Spinal cord (tissue), 10 donors: ENCODE measurements at places on chromosomes 5 and 9.

DNA sequence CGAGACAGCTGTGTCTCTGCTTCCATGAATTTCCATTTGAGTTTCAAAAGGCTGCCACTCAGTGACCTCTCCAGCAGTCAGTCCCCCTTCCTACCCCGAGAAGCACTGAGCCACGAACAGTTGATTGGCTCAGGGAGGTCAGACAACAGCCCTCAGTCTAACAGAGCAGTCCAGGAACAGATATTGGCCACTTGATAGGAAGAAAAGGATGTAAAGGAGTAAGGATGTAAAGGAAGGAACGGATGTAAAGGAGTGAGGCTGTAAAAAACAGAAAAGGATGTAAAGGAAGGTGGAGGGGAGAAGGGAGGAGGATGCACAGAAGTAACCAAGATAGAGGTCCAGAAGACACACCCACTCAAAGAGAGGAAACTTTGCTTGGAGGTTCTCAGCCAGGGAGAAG lies 3.2 kb upstream of the NR4A3 start:
- DNase-seq = no peak

- no peak for DNase-seq
Observed at GRCh38 chr5:6222121-6222520, 156.2 kb downstream of the MED10 start.

DNA sequence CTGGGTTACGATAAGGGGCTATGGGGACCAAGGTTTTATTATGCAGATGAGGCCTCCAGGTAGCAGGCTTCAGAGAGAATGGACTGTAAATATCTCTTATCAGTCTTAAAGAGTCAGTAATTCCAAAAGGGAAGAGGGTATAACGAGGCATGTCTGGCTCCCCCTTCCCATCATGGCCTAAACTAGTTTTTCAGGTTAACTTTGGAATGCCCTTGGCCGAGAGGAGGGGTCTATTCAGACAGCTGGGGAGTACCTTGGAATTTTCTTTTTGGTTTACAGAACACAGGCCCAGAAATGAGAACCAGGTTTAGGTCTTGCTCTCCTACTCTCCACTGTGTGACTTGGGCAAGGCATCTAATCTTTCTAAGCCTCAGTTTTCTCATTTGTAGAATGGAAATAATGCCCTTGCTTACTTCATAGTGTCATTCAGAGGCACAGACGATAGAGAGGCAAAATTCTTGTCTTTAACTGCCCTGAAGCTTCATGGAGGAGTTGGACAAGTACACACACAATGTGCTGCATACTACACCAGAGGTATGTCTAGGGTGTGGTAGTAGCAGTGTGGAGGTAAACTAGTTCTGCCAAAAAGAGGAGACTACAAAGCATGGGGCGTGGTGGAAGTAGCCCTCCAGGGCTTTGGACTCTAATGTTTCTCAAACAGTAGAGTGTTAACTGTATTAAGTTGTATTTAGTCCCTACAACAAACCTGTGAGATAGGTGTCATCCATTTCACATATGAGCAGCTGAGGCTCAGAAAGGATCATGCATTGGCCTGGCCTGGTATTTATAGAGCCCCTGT lies 45.5 kb downstream of the IRF1 start:
- no peak for DNase-seq

- no peak for DNase-seq
Observed at GRCh38 chr9:92633614-92634278, 36.2 kb downstream of the IPPK start.

GRCh38 chr5:14547666-14548065 lies 33.9 kb upstream of the OTULINL start:
- no peak for DNase-seq

DNA sequence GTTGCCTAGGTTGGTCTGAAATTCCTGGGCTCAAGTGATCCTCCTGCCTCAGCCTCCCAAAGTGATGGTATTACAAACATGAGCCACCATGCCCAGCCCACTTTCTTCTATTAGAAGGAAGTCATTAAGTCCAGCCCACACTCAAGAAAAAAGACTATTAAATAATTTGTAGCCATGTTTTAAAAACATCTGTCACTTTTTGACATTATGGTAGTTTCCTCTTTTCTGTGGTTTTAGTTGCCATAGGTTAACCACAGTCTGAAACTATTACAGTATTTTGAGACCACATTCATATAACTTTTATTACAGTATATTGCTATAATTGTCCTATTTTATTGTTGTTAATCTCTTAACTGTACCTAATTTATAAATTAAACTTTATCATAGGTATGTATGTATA lies 31.9 kb upstream of the C5orf24 start:
- no peak for DNase-seq

DNA sequence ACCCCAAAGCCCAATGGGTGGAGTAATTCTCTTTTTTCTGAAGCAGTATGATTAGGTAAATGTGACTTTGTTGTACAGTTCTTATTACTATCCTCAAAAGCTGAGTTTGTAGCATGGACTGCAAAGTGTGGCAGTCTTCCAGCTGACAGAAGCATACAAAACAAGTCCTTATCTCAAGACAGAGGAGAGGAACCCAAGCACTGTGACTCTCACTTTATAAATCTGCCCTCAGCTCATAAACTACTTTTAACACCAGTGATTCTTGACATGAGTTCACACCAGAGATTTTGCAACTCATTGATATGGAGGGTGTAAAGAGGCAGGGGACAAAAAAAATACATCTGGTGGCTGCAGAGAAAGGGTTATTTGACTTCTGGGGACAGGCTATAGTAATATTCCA lies 251.6 kb downstream of the NTRK2 start:
- DNase-seq = no peak

DNA sequence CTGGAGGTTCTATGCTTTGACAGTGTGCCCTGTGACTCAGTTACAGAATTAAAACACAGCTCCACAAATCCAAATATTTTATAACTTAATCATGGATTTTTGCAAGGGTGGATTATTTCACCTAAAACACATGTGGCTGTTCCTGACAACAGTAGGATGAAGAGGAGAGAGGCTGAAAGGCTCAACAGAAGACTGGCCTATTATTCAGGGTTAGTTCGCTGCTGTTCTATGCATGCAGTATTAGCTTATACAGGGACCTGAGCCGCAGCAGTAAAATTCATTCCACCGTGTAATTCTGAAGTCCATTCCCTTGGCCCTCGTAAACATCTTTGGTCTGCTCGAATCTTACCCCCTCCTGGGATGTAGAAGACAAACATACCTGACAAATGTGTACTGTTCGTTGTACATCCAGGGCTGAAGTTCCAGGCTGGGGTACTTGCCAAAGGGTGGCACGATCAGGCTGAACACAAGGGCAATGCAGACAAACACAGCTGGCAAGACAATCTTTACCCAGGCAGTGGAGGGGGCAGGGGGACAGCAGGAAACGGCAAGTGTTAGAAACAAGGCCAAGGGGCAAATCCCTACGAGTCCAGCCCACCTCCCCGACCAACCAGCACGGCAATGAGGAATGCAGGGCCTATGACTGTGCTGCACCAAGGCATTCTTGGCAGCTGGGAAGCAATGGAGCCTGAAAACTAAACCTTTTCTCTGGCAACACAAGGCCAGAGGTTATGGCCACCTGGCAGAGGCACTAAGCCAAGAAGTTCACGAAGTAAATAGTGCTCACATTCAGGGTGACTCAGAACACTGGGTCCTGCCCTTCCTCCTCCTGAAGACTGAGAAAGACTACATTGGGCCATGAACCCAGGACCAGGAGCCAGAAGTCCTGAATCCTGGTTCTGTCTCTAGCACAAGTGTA lies 46.8 kb downstream of the NIPSNAP3B start:
- no peak for DNase-seq

DNA sequence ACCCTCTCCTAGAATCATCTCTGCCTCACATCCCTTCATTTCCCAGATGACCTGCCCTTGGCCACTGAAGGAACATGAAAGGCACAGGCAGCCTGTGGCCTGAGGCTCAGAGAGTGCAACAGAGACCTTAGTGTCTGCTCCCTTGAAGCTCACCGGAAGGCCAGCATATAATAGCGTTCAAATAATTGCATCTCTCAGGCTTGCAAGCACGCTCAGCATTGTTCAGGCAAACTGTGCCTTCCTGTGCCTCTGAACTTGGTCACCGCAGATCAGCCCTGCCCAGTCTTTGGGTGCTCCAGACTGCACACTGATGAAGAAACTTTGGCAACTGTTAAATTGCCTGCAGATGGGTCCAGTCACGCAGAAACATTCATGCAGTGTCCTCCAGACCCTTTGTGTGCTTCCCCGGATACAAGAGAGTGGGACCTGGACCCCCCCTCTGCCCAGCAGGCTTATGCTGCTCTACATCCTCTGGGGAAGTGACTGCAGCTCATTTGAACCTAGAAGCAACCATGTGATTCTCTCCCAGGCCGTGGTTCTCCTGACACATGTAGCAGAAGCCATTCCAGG lies 216.0 kb upstream of the ANKRD55 start:
- peak; percentile 31 for DNase-seq

DNA sequence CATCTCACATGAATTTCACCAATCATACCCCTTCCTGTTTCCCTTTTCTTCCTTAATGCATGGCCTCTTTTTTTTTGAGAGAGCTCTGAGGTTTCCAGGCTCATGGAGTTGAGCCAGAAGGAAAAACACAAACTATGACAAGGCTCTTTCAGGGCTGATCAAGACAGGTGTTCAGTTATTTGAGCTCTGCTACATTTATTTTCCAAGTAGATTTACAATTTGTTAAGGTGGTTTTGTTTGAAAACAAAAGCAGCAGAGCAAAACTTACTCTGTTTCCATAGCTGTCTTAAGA lies 62.4 kb upstream of the IL7R start:
- DNase-seq = no peak

DNA sequence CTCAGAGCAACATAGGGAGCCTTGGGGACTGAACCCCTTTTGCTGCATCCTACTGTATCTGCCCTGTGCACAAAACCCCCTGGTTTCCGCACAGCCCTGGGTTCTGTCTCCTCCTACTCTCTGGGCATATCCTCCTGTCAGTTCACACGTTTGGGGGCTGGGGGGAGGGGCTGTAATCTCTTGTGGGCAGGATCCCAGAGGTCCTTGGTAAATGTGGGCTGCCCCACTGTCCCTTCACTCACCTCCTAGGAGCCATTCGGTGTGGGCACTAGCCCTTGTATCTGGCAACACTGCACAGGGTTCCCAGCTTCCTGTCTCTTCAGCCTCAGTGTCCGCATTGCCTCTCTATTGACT lies 271.8 kb upstream of the DMAC1 start:
- DNase-seq = no peak

- DNase-seq = no peak
Observed at GRCh38 chr9:75941066-75941465, 50.6 kb downstream of the PCSK5 start.

DNA sequence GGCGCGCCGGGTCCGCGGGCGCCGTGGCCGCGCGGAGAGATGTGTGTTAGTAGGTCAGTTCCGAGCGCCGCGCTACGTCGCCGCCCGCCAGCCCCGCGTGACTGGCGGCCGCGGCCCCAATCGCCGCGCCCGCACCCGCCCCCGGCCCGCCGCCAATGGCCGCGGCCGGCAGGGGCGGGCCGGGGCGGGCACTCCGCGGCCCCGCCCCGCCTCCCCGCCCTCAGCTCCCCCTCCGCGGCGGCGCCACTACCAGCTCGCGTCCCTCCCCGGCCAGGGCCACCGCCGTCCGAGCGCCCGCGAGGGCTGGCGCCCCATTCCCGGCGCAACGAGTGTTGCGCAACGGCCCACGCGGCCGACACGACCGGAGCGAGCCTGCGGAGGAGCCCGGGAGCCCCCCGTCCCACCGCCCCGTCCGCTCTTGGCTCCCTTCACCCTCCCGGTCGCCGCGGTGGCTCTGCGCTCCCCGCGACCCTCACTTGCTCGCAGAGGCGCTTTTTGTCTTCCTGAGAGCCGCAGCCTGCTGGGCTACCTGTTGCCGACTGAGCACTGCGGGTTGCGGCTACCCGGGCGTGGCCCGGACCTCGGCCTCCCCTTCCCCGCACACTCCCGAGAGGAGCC lies at the start of gene NFIL3:
Gene NFIL3, minus strand, starts transcription at position 48 of the 618 bp plus-strand sequence. CDS start 13,098 bp downstream, outside the sequence.
- DNase-seq = peak; percentile 60
